ENCODE measurements at places on chromosomes 2 and 18.

DNA sequence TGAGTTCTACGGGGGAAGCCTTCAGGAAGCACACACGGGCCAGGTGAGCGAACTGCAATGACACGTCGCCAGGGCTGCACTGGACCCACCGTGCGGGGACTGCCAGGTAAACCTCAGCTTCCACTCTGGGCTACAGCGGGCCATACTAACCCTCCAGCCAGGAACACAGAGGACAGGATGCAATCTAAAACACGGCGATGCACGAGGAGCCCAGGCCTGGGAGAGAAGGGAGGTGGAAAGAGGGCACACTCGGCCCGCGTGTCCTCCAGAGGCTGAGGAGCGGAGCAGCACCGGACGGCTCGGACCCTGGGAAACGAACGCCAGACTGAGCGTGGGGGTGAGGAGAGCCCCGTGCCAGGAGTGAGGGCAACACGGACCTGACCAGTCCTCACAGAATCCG is 69.3 kb downstream of the HDAC4 start:
- no peak for DNase-seq

GRCh38 chr18:56651771-56652092 is 573 bp downstream of the WDR7 start:
- DNase-seq = no peak

GRCh38 chr2:142190805-142191204 is 60.0 kb upstream of the LRP1B start:
- DNase-seq = peak; percentile 52

DNA sequence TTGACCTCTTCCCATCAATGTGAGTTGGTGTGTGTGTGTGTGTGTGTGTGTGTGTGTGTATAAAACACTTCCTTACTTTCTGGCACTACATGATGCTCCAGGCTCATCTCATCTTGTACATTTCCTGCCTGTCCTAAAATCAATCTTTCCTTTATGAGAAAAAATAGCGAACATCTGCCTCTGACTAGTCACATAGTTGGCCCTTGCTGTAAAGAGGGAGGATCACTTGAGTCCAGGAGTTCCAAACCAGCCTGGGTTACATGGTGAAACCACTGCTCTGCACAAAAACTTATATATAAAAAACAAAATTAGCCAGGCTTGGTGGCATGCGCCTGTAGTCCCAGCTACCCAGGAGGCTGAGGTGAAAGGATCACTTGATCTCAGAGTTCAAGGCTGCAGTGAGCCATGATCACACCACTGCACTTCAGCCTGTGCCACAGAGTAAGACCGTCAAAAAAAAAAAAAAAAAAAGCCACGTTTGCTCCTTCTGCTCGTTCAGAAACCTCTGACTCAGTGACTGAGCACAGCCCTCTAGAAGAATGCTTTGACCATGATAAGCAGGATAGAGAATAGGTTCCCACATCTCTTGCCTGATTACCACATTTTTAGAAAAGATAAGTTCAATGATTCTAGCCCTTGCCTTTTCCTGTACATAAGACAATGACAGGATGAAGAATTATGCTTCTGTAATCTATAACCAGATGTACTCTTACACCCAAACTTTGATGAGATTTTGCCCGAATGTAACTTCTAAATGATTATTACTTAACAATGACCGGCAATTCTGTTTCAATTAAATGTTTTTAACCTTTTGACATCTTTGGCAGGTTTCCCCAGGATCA is 45.2 kb upstream of the ST3GAL5 start:
- peak; percentile 87 for DNase-seq

GRCh38 chr2:46200100-46200690 is 97.0 kb upstream of the EPAS1 start:
- DNase-seq = no peak
